Activated naive CD8-positive, alpha-beta T cell treated with anti-CD3 and anti-CD28 coated beads, Interleukin-2, amount 50 U/mL, for 24 hours (primary cell): ENCODE measurements at places on chromosomes 5 and 9.

DNA sequence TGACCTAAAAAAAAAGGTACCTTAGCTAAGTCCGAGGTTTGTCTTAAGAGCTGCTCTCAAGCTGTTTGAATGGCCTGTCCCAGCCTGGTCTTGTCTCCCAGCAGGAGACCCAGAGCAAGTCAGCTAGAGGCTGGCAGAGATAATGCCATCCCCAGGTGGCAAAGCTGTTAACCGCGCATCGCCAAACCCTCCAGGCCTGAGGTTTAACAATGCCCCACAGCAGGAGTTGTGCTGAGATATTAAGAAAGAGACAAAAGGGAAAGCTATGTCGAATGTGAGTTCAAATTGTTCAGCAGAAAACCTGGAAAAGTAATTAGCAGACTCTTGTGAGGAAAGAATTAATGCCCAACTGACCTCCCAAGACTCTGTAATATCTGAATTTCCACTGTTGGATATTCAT is 187.1 kb downstream of the FSTL4 start:
- no peak overlapping the region for H3K27ac ChIP-seq
- no peak overlapping the region for H3K4me3 ChIP-seq
- peaks cover 10% of the 10 kb centered on the region for H3K4me1 ChIP-seq
- DNase-seq: no peak

DNA sequence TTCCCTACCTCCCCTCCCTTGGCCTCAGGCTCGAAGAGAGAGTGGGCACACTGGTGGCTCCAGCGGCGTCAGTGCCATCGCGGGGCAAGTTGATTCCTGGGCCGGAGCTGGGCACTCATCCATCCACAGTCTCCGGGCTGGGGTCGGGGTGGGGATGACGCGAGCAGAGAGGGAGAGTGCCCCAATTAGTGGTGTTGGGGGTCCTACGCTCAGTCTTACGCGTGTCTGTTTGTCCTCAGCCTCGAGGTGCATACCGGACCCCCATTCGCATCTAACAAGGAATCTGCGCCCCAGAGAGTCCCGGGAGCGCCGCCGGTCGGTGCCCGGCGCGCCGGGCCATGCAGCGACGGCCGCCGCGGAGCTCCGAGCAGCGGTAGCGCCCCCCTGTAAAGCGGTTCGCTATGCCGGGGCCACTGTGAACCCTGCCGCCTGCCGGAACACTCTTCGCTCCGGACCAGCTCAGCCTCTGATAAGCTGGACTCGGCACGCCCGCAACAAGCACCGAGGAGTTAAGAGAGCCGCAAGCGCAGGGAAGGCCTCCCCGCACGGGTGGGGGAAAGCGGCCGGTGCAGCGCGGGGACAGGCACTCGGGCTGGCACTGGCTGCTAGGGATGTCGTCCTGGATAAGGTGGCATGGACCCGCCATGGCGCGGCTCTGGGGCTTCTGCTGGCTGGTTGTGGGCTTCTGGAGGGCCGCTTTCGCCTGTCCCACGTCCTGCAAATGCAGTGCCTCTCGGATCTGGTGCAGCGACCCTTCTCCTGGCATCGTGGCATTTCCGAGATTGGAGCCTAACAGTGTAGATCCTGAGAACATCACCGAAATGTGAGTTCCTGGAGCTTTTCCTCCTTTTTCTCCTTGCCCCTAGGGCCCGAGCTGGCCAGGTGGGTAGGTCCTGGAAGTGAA is 861 bp downstream of the NTRK2 start:
- peaks cover 15% of the 10 kb centered on the region for H3K4me1 ChIP-seq
- H3K27ac ChIP-seq: no peak overlapping the region
- peaks cover 64% of the 10 kb centered on the region for H3K27me3 ChIP-seq
- no peaks in the 10 kb centered on the region for H3K36me3 ChIP-seq
- no peak for DNase-seq

GRCh38 chr9:125821078-125821477 is 73.9 kb downstream of the PBX3 start:
- no peaks in the 10 kb centered on the region for H3K27me3 ChIP-seq
- no peak for DNase-seq
- H3K36me3 ChIP-seq: no peaks in the 10 kb centered on the region
- peaks cover 28% of the 10 kb centered on the region for H3K4me1 ChIP-seq
- H3K27ac ChIP-seq: no peak overlapping the region

- no peak overlapping the region for H3K4me3 ChIP-seq
- H3K4me1 ChIP-seq: peaks cover 2% of the 10 kb centered on the region
- no peak for DNase-seq
- H3K27ac ChIP-seq: no peak overlapping the region
Observed at GRCh38 chr9:82149501-82149946, 161.0 kb downstream of the SPATA31D1 start.

- no peak for DNase-seq
- no peak overlapping the region for H3K27ac ChIP-seq
- no peaks in the 10 kb centered on the region for H3K4me1 ChIP-seq
- no peak overlapping the region for H3K4me3 ChIP-seq
- peaks cover 12% of the 10 kb centered on the region for H3K27me3 ChIP-seq
- H3K36me3 ChIP-seq: no peaks in the 10 kb centered on the region
Observed at GRCh38 chr9:68493958-68494577, 46.6 kb downstream of the TMEM252 start.

DNA sequence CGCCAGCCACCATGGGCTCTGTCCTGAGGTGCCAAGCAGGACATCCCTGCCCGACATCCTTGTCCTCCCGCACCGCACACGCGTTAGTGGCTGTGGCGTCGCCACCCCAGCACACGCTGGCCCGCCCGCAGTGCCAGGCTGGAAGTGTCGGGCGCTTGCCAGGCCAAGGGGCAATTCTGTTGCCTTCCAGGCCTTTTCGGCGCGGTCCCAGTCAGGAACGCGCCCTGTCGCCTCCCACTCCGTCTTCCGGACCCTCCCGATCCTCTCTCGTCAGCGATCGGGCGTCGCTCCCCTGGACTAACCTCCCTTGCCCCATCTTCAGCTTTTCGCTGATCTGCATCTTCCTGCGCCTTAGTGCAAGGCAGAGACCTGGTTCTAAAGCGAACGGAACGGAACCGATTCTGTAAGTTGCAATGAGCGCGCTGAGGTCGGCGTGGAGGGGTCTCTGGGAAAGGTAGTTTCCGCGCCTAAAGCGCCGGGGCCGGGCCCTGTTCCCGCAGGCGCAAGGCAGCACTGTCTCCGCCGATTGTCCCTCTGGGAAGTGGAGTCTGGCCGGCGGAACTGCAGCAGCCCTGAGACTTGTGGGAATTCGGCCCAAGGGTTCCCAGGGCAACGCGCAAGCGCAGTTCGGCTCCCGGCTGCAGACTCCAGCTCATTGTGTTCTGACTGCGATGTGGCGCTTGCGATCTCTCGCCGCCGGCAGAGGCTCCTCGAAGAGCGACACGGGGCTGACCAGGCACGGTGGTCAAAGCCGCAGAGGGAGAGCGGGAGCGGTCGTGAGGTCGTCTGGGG is at the start of gene ZNF454:
Gene ZNF454 (plus strand): TSS at position 630 of the 792 bp plus-strand sequence. CDS start 1,594 bp downstream, outside the sequence.
- peaks cover 55% of the 10 kb centered on the region for H3K36me3 ChIP-seq
- no peak within 1 kb of the TSS for H3K27ac ChIP-seq
- DNase-seq: no peak
- peaks cover 29% of the 10 kb centered on the region for H3K27me3 ChIP-seq

DNA sequence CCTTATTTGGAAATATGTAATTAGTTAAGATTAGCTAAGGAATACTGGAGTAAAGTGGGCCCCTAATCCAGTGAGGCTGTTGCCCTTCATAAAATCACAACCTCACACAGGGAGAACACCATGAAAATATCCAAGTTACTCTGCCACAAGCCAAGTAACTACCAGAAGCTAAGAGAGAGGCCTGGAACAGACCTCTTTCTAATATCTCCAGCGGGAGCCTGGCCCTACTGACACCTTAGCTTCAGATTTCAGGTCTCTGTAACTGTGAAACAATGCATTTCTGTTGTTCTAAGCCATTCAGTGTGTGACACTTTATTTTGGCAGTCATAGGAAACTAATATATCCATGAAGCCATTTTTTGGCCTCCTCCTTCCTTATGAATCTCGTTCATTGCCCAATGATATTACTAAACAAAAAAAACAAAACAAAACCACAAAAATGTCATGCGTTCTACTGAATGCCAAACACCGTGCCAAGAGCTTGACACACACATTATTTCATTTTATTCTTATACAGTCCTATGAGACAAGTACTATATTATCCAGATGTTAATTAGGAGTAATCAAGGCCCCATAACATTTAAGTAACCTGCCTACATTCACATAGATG is 699.0 kb downstream of the MAT2B start:
- H3K27ac ChIP-seq: no peak overlapping the region
- H3K4me1 ChIP-seq: no peaks in the 10 kb centered on the region
- H3K36me3 ChIP-seq: no peaks in the 10 kb centered on the region
- no peak overlapping the region for H3K4me3 ChIP-seq

GRCh38 chr9:21030389-21031035 is 928 bp downstream of the HACD4 start:
- no peak overlapping the region for H3K4me3 ChIP-seq
- peaks cover 4% of the 10 kb centered on the region for H3K36me3 ChIP-seq
- no peaks in the 10 kb centered on the region for H3K27me3 ChIP-seq
- H3K4me1 ChIP-seq: peaks cover 25% of the 10 kb centered on the region
- H3K27ac ChIP-seq: no peak overlapping the region
- peak; percentile 12 for DNase-seq

DNA sequence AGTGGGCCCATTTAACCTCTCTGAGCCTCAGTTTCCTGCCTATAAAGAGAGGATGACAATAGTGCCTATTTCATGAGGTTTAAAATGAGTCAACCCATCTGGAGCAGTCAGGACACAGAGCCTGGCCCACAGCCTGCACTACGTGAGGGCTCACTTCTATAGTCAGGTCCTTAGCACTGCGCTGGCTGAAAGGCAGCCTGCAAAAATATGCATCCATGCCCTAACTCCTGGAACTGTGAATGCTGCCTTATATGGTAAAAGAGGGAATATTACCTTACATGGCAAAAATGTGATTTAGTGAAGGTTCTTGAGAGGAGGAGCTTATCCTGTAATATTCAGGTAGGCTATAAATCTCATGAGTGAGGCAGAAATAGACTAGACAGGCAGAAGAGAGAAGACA is 98.5 kb downstream of the GABBR2 start:
- no peak overlapping the region for H3K4me3 ChIP-seq
- H3K27me3 ChIP-seq: peaks cover 6% of the 10 kb centered on the region
- DNase-seq: no peak
- H3K36me3 ChIP-seq: no peaks in the 10 kb centered on the region
- no peak overlapping the region for H3K27ac ChIP-seq

DNA sequence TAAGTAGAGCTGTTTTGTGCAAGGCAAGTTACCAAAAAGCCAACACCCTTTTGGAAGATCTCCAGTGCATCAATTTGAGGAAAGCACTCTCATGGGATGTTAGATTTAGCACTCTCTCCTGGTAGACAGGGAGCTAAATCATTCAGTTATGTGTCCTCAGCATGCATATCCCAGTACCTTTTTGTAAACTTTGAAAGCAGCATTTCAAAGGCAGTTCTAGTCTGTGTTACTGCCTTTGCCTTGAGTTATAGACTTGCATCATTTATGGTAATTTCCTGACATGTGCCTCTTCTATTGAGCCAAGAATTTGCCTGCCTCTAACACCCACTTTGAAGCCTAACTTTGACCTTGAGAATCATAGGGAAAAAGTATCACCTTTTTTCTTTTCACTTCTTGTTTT is 120.6 kb downstream of the KIF4B start:
- no peak for DNase-seq
- peaks cover 31% of the 10 kb centered on the region for H3K27me3 ChIP-seq
- no peak overlapping the region for H3K4me3 ChIP-seq
- H3K27ac ChIP-seq: no peak overlapping the region

DNA sequence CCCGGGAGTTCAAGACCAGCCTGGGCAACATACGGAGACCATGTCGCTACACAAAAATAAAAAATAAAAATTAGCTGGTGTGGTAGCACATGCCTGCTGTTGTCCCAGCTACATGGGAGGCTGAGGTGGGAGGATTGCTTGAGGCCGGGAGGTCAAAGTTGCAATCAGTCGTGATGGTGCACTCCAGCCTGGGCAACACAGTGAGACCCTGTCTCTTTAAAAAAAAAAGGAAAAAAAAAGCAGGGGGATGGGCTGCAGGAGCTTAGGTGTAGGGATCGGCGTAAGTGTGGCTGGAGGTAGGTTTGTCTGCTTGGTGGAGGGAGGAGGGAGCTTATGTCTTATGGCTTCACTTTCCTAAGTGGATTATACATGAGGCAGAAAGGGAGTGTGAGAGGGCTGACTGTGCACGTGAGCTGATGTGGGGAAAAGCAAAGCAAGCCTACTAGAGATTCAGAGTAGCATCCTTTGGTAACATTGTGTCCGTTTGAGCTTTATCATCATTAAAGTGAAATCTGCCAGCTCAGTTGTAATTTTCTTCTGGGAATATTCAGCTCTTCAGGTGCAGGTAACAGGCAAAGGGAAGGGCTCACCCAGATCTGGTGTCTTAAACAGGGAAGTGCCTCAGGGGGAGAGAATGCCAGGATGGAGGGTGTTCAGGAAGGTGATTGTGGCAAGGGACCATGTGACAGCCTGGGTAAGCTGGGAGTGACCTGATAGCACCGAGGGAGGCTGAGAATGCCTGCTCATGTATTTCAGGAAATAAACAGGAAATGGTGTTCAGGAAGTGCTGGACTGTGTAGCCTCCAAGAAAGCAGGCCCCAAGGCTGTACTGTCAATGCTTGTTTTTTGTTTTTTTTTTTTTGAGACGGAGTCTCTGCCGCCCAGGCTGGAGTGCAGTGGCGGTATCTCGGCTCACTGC is 17.6 kb upstream of the SETX start:
- H3K27me3 ChIP-seq: no peaks in the 10 kb centered on the region
- DNase-seq: no peak
- H3K4me3 ChIP-seq: no peak overlapping the region
- peaks cover 21% of the 10 kb centered on the region for H3K36me3 ChIP-seq
- peak overlapping the region; percentile 55 for H3K27ac ChIP-seq

- peak overlapping the region; percentile 94 for H3K27ac ChIP-seq
- H3K4me3 ChIP-seq: peak overlapping the region; percentile 89
- H3K27me3 ChIP-seq: no peaks in the 10 kb centered on the region
- H3K4me1 ChIP-seq: peaks cover 61% of the 10 kb centered on the region
- DNase-seq: no peak
- H3K36me3 ChIP-seq: peaks cover 91% of the 10 kb centered on the region
Observed at GRCh38 chr5:157187046-157187754, 6.6 kb downstream of the ITK start.

DNA sequence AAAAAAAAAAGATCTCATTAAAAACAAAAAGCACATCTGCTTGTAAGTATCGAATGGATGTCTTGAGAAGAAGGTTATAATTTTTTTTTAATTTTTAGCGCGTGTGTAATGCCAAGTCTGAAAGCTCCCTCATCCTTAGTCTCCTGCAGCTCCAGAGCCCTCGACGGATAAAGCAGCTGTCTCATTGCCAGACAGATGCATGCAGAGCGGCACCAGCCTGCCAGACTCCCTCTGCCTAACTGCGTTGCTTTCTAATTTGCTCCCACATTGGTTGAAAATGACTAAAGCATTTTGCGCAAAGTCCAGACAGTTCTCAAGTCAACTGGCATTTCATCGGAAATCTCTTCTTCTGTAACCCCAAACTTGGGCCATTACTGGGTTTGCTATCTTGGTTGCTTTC is 29.4 kb downstream of the OLFM1 start:
- H3K36me3 ChIP-seq: no peaks in the 10 kb centered on the region
- no peak for DNase-seq
- H3K4me3 ChIP-seq: no peak overlapping the region
